Subcutaneous adipose tissue (tissue), 4 donors: ENCODE measurements at places on chromosomes 5 and 9. TPM values are rescaled to one million over a fixed set of nuclear protein-coding genes. Genes with fewer than 3 reads are reported as not detected.

TMEM252 gene
- not detected for total RNA-seq

MAPK9 gene
- 26.0 TPM for total RNA-seq

ADAMTS13 gene
- 2.0 TPM for total RNA-seq

MYOT gene
- total RNA-seq, result 1.5 TPM

NR3C1 gene
- 92.9 TPM for total RNA-seq

HTR1A gene
- not detected for total RNA-seq

DDX4 gene
- total RNA-seq, result not detected

MELK gene
- total RNA-seq, result 3.6 TPM

SEMA5A gene
- total RNA-seq, result 5.1 TPM

FRMPD1 gene
- total RNA-seq, result 0.22 TPM

ZNF483 gene
- 3.6 TPM for total RNA-seq

LHX6 gene
- 7.0 TPM for total RNA-seq

SHOC1 gene
- total RNA-seq, result not detected

PCDH12 gene
- 5.5 TPM for total RNA-seq

HINT1 gene
- total RNA-seq, result 157 TPM

NEUROG1 gene
- not detected for total RNA-seq
